ENCODE measurements at places on chromosomes 6 and 20. TPM values are rescaled to one million over a fixed set of nuclear protein-coding genes. Genes with fewer than 3 reads are reported as not detected.

GRCh38 chr6:69868252-69868804 is 2.0 kb downstream of the COL19A1 start:
- no peak for DNase-seq

GRCh38 chr6:28709478-28710349 is 184.0 kb downstream of the GPX5 start:
- no peak for DNase-seq

Gene TREML2
- total RNA-seq: 0.44 TPM

- DNase-seq: no peak
Observed at GRCh38 chr6:36358226-36358915, 21.7 kb upstream of the BNIP5 start.

Gene MYBL2
- 0.19 TPM for total RNA-seq

DNA sequence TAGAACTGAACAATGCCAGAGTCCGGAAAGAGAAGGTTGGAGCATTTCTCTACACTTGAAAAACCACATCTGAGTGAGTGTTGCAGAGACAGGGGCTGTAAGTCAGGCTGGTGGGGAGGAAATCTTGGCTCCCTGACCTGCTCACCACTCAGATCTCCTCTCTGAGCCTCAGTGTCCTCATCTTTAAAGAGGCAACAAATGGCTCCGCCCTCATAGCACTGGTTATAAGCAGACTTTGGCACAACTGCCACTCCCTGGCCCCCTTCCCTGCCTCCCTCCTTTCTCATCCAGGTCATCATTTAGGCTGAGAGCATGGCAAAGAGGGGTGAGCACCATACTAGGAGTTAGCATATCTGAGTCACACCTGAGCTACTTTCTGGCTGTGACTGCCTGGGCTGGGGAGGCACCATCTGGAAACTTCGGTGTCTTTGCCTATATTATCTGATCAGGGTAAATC is 10.6 kb downstream of the SIRPG start:
- DNase-seq: no peak

- DNase-seq: no peak
Observed at GRCh38 chr6:150256618-150257272, 112.1 kb upstream of the IYD start.

GRCh38 chr6:138882369-138883017 is 86.6 kb downstream of the ECT2L start:
- no peak for DNase-seq

DNA sequence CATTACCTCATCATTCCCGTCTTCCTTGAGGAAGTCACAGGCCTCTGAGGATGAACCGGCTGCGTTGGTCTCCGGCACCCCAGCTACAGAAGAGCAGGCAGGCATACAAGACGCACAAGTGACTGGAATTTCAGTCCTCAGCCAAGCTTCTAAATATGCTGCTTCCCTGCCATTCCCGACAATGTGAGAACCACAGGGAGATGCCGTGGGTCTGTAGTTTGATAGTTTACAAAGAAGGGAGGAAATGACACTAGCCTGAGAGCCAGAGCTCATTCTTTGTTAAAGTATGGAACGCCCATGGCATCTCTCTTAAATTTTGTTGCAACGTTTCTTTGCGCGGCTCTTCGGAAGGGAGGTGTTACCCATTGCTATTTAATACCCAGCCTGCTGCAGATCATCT is 25.7 kb downstream of the HEBP2 start:
- no peak for DNase-seq

- DNase-seq: no peak
Observed at GRCh38 chr20:61809006-61809770, 256.5 kb downstream of the TAF4 start.

DNA sequence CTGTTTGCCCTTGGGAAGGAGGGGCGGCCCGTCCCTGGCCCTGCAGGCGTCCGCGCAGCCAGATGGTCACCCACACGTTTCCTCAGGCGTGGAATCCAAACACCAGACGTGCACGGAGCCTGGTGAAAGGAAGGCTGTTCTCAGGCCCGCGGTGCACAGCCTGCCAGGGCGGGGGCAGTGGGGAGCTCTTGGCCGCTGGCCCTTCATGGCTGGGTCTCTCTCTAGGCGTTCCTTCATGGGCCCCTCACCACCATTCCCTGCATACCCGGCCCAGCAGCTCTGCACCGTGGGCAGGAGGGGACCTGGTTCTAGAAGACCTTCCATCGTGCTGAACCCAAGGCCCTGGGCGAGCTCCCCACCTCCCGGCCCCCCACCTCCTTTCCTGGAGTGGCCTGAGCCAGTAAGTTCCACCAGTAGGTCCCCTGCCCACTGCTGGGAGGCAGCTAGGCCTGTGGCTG is 30.4 kb upstream of the SMOC2 start:
- no peak for DNase-seq

DNA sequence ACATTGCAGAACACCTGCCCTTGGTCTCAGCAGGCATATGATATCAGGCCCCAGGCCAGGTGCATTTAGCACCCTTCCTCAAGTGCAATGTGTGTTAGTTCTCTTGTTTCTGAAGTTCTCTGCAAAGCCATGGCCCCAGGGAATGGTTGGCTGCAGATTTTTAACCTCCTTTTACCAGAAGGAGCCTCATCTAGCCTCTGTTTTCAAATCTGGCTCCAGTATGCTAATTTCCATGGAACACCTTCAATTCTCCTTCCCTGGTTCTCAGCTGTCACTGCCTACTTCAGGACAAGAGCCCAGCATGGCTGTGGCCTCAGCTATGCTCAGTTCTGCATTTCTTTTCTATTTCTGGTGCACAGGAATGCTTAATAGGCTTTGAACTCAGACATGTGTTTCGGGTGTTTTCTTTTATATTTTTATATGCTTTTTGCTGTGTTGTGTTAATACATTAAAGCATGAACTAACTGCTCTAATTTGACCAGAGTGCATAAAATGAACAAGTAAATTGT is 51.6 kb upstream of the OGFRL1 start:
- DNase-seq: no peak

- no peak for DNase-seq
Observed at GRCh38 chr20:41506192-41506915, 111.8 kb downstream of the CHD6 start.

DNA sequence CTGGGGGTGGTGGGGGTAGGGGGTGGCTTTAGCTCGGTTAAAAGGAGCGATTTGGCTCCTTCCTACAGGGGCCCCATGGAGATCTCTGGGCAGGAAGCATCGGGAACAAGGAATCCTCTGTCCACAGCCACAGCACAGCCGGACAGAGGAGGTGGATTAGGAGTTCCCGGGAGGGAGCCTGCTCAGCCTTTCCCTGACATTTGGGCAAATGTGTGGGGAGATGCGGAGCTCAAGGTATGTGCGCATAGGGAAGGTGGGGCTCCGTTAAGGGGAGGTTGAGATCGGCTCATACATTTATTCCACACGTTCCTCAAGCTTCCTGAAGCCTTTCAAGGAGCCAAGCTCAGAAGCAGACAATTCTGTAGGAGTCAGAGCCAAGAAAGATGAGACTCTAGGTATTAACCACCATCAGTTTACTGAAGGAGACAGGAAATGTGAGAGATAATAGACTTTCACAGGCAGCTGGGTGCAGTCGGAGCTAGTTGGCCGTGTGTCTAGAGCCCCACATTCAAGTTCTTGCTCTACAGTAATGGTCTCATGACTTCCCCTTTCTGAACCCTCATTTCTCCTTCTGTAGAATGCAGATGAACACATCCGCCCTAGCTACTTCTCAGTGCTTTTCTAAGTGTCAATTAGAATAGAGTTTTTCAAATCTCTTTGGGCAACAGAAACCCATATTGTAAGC is 40.8 kb upstream of the EPB41L1 start:
- DNase-seq: no peak

Gene TRIM31
- not detected for total RNA-seq

GRCh38 chr20:19730706-19731105 is 27.4 kb upstream of the RIN2 start:
- no peak for DNase-seq

GRCh38 chr20:24465730-24466129 is 3.7 kb upstream of the SYNDIG1 start:
- DNase-seq: no peak

DNA sequence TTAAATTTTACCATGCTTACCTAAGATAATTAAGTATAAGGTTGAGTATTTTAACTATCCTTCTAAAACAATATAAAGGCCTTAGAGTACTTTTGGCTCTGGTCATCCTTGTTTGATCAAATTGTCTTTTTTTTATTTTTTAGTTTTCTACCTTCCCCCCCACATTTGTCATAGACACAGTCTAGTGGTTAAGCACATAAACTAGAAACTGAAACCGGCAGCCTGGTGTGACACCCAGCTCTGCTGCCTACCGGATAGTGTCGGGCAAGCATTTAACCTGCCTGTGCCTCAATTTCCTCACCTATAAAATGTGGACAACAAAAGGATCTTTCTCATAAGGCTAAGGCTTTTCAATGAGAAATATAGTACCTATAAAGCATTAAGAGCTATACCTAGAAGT is 21.6 kb upstream of the TULP4 start:
- DNase-seq: no peak

DNA sequence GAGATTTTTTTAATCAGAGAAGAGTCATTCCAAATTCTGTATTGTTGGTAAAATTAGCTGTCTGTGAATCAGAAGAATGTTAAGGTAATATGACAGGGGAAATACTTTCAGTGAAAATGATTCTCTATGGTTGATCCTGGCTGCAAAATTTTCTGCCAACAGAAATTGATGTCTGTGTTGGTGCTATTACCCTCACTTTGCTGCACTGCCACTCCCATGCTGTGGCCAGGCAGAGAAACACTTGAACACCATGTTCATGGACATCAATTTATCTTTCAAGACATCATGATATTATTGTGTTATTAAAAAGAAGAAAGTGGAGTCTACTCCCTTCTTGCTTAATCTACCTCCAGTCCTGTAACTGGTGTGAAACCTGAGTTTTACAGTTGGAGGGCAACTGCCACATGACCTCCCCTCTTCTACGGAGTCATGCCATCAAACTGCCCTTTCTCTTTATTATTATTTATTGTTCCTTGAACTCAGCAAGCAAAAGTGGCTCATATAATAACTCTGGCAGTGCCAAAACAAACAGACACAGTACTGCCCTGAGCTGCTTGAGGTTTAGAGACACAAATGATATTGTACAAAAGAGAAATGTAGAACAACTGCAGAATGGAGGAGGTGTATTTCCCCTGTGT is 288.0 kb upstream of the JAG1 start:
- no peak for DNase-seq

- DNase-seq: no peak
Observed at GRCh38 chr6:154491567-154492470, 18.7 kb downstream of the CNKSR3 start.

Gene MAP3K5
- 41.4 TPM for total RNA-seq

Gene KIF13A
- total RNA-seq: 43.8 TPM

- no peak for DNase-seq
Observed at GRCh38 chr20:59456342-59457279, 147.7 kb upstream of the PHACTR3 start.

GRCh38 chr20:45822857-45823256 is 4.3 kb downstream of the TNNC2 start:
- DNase-seq: no peak

- DNase-seq: no peak
Observed at GRCh38 chr6:109820706-109821350, 129.7 kb downstream of the FIG4 start.

Measured in omental fat pad (tissue), 4 donors.